ENCODE measurements at places on chromosomes 12 and 14.

- peak; percentile 34 for DNase-seq
These were observed 10.4 kb upstream of the ACVR1B start for GRCh38 chr12:51941011-51941581.

DNA sequence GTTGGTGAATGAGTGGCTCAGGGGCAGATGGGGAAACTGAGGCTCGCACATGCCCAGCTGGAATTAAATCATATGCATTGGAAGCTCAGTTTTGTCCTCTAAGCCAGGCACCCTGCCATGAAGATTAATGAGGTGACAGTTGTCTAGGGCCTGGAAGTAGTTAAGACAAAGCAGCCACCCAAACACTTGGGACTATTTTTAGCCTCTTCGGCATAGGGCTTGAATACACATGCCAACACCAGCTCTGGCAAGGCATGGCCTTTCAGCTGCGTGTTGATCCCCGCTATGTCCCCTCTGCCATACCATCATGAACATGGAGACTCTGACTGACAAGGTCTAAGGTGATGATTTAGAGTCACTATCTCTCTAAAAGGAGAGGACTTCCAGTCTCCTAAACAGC is 250.2 kb downstream of the KSR2 start:
- DNase-seq: no peak

GRCh38 chr12:57111031-57111734 is at the start of gene STAT6:
STAT6 (minus strand) TSS chr12:57111362; CDS start chr12:57108278, 3,084 bp downstream.
- DNase-seq: peak; percentile 77

DNA sequence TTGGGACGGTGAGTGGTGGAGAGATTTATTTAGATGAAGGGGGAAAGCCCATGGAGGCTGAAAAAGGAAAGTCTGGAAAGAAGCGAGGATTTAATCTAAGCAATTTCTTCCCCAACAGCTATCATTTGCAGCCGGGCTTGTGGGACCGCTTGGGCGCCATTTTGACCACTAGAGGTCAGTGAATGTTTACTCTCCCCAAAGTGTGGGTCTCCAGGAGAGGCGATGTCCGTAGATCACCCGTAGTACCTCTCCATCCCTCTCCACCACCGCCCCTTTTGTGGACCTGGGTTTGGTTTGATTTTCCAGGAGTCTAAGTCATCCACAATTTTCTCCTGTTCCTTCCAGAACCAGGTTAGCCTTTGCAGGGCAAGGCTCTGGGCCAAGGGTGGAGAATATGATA is 91.2 kb upstream of the PARP11 start:
- peak; percentile 85 for DNase-seq

- no peak for DNase-seq
These were observed 215.1 kb upstream of the FAR2 start for GRCh38 chr12:28933864-28934527.

GRCh38 chr12:124902916-124903315 is 11.5 kb downstream of the UBC start:
- DNase-seq: no peak

DNA sequence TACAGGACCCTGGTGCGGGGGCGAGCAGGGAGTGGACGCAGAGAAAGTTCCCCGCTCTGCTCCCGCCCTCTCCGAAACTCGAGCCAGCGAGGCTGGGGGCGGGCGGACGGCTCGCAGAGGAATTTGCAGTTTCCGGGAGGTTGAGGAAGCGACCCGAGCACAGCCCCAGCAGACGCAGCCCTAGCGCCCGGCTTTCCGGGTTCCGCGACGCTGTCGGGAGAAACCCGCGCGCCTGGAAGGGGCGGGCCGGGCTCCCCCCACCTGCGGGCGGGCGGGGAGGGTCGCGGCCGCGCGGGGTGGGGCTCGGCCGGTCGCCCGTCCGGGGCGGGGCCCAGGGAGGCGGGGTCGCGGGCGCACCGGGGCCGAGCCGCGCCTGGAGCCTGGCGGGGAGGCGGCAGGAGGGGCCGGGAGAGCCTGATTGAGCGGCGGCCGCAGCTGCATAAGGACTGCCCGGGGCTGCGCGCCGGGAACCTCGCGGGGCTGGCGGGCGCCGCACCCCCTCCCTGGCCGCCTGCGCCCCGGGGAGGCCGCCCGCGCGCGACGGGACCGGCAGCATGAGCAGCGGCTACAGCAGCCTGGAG is at the start of gene RASSF3:
TSS of gene RASSF3 (plus strand) at position 417 of the 581 bp plus-strand sequence. CDS start at position 555, 138 bp downstream.
- peak; percentile 91 for DNase-seq

GRCh38 chr14:93912782-93913181 is 14.4 kb upstream of the FAM181A start:
- DNase-seq: no peak

GRCh38 chr14:21317398-21317797 is 37.5 kb downstream of the RPGRIP1 start:
- no peak for DNase-seq

DNA sequence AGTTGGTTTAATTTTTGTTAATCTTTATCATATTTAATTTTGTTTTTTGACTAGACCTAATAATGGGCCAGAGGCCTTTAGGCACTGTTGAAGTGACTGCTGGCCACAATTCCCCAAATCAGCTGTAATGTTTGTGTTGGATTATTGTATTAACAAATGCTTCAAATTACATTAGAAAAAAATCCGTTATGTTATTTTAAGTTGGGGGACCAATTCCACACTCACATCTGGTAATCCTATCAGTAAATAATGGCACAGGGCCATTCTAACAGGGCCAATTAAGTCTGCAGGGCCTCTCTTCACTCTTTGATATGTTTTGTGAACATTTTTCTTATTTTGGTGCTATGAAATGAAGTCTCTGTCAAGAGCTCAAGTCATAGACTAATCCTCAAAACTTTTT is 39.6 kb downstream of the CHST11 start:
- DNase-seq: no peak

- no peak for DNase-seq
These were observed 123.2 kb downstream of the GXYLT1 start for GRCh38 chr12:42021469-42021868.

GRCh38 chr12:26273811-26274210 is 78.4 kb downstream of the SSPN start:
- no peak for DNase-seq

- DNase-seq: peak; percentile 95
These were observed 15.1 kb upstream of the PLEK2 start for GRCh38 chr14:67426983-67427606.

DNA sequence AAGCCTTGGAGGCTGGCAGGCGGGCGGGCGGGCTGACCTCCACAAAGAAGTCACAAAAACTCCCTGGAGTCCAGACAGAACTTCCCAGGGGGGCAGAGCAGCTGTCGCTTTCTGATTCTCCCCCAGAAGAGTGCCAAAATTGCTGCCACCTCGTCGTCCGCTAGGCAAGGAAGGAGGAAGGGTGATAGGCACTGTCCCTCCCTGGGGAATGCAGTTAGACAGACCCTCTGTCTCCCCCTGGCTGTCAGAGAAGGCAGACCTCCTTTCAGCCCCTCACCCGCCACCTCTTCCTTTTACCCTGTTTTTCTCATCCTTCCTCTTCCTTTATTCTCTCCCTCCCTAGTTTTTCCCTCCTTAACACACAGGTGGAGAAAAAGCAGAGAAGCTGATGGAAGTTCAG is 18.7 kb downstream of the GRIN2B start:
- peak; percentile 82 for DNase-seq

GRCh38 chr14:103561381-103562178 is 877 bp downstream of the BAG5 start:
- DNase-seq: peak; percentile 77

GRCh38 chr12:132523576-132524331 is 33.8 kb downstream of the FBRSL1 start:
- peak; percentile 84 for DNase-seq

DNA sequence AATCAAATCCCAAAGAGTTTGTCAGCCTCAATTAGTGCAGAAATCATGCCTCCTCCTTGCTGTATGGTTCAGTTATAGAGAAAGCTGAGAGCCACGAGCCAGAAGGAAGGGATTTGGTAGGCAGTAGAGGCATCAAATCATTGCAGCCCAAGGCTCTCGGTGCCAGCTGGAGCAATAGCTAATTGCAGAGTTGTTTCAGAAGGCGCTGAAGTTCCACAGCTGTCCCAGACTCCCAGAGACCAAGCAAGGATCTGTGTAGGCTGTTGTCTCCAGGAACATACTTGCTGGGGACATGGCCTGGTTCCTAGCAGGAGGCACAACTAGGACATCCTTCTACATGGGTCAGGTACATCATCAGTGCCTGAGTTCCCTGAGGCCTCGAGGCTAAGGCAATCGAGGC is 80.4 kb upstream of the WSCD2 start:
- no peak for DNase-seq

DNA sequence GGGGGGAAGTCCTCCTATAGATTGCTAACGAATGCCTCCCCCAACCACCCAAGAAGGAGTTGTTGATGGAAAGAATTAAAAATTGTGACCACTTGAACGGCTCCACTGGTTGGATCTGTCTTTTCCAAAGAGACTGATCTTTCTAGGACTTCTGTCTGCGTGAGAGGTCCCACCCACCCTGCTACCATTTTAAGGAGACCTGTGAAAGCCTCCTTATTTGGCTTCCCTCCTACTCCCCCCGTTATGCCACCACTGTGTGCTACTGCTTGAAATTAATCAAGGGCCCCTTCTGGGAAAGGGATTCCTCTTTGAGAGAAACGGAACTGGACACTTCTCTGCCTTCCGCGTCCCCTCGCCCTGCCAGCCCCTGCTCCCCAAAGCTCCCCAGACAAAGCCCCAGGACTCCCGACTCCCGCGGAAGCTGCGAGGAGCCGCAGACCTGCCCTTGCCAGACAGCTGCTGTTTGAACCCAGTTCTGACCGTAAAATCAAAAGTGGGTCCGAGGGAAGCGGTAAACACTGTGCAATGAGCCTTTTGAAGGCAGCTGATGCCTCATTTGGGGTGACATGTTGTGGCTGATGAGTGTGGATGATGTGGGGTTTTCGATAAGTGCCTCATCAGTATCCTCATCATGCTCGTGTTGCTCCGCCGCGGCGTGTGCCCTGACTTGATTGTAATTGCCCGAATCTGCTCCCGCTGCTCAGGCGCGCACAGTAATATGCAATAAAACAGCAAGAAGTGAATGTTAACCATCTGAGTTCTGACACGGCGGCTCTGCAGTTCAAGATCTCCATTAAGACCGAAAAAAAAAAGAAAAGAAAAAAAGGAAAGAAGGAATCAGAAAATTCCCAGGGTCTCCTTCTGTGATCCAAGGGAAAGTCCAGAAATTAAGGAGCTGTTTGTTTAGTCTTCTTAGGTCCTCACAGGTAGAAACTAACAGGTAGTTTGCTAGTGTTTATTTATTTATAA is 48.2 kb downstream of the MBIP start:
- peak; percentile 56 for DNase-seq

DNA sequence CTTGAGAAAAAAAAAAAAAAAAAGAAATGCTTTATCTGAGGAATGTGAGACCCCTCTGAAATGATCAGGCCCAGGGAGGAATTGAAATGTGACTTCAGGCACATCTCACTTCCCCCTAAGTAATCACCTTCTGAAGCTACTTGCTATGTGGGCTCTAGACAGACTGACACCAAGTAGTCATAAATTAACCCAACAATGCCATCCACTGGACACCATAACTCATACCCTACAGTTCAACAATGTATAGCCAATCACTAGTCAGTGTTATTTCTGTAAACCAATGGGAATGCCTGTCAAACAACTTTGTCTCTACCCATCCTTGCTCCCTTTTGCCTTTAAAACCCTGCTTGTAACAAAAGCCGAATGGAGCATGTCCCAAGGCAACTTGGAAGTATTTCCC is 182.7 kb upstream of the TMPO start:
- no peak for DNase-seq

GRCh38 chr12:5706247-5706646 is 238.8 kb downstream of the ANO2 start:
- no peak for DNase-seq

DNA sequence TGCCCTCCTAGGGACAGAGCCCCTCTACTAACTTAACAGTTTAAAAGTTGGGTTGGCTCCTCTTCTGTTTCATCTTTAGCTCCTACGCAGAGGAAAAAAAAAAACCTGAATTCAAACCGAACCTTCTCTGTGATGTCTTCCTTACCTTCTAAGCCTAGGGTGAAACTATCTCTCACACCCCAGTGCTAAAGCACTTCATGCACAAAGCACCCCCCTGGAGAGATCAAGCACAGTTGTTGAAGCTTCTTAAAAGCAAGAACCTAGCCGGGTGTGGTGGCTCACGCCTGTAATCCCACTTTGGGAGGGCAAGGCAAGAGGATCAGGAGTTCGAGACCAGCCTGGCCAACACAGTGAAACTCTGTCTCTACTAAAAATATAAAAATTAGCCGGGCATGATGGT is 37.6 kb downstream of the CORO1C start:
- DNase-seq: no peak

GRCh38 chr12:77492536-77492935 is 338.2 kb upstream of the NAV3 start:
- no peak for DNase-seq
